ENCODE measurements at places on chromosomes 11 and 22.
A peak's percentile ranks its signal among the peaks of the same experiment; 100 is the strongest.

- peak; percentile 8 for DNase-seq
Observed at GRCh38 chr11:37282367-37282766, 684.3 kb upstream of the RAG2 start.

- DNase-seq: no peak
Observed at GRCh38 chr11:79290761-79291160, 150.1 kb downstream of the TENM4 start.

GRCh38 chr11:2375964-2376551 lies 1.1 kb upstream of the CD81 start:
- DNase-seq: no peak

DNA sequence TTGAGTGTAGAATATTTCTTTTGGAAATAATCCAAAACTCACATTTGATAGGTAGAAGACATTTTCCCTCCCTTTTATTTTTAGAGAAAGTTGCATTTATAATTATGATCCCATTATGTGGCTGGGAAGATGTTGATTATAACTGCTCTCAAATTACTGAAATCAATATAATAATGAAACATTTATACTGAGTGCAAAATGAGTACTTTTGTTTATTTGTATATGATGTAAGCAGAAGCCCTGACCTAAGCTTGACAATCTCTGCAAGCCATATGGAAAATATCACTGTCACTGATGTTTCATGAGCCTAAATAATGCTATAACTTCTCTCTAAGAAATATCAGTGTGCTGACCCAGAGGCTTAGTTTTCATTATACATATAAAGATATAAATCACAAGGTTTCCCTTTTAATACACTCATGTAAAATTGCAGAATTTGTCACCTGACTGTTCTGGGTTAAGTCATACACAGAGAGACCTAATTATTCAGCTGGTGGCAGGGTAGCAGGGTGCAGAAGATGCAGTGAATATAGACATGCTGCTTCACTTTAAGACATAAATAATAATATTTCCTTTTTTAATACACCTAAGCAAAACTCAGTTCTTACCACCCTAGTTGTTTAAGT lies 99.2 kb downstream of the BBOX1 start:
- no peak for DNase-seq

DNA sequence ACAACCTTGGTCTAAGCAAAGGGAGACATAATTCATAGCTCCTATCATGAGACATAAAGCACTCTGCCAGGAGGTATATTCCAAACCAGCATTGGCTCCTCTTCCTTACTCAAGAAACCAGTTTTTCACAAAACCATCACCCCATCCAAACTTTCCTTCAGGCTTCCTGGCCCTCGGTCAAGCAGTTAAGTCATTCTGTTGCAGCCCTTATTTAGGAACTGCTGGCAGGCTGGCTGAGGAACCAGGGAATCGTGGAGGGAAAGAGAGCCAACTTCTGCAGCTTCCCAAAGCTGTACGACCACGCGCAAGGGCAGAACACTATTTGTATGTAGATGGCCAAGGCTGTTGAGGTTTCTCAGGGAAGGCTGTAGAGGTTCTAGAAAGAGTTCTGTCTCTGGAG lies 680 bp downstream of the IFT46 start:
- DNase-seq: no peak

DNA sequence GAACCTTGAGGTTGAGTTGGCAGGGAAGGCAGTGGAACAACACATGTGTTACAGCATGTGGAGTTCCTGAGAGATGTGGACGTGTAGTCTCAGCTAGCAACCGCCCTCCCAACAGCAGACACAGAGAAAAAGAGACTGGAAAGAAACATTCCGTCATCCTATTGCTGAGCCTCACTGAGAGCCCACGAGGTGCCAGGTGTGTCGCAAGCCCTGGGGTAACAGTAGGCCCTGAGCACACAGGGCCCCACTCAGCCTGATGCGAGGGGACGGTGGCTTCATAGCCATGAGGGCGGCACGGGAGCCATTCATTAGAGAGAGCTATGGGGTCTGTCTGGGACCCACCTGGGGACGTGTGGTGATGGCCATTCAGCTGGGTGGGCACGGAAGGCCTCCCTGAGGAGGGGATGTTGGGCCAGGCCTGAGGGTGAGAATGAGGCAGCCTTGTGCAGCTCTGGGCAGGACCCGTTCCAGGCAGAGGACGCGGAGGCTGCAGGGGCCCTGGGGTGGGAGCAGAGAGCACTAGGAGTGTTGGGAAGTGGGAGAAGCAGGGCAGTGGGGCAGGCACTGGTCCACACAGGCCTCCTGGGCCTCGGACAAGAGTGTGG lies 26.2 kb downstream of the MPPED1 start:
- DNase-seq: no peak

- DNase-seq: no peak
Observed at GRCh38 chr11:14269692-14270573, 89.0 kb downstream of the RRAS2 start.

DNA sequence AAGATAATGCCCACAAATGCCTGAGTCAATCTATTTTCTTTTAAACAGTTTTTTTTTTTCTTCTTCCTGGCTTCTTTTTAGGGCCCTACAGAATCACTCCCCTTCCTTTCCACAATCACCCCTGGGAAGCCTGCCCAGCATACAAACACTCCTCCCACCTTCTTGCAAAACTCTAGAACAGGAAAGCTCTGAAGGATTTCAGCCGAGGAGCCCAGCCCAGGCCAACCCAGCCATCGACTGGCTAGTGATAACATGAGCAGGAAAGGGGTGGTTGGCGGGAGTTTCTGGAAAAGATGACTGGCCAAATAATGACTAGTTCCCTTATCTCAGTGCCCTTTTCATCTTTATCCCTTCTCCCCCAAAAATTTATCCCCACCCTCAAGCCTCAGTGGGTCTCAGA lies 68.2 kb downstream of the USP35 start:
- no peak for DNase-seq

DNA sequence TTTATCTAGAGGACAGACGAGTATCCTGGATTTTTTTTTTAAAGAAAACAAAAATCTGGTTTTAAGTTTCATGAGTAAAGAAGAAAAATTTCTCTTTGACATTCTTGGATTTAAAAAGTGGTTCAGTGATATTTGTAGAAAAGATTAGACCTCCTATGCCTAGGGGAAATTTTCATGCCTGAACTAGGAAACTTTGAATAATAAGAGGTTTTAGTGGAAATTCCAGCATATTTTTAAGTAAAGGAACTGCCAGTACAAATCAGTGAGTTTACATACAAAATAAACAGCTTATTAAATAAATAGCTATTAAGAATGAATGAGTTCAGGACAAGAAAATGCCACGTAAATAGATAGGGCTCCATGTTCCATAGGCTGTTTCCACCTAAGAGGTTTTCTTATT lies 17.5 kb downstream of the JAM3 start:
- no peak for DNase-seq

GRCh38 chr22:48880749-48881148 lies 946.9 kb downstream of the BRD1 start:
- DNase-seq: no peak

- DNase-seq: peak; percentile 77
Observed at GRCh38 chr11:65420979-65421793, 1.4 kb upstream of the NEAT1 start.

GRCh38 chr22:45164270-45165088 lies 754 bp downstream of the NUP50 start:
- DNase-seq: peak; percentile 39

DNA sequence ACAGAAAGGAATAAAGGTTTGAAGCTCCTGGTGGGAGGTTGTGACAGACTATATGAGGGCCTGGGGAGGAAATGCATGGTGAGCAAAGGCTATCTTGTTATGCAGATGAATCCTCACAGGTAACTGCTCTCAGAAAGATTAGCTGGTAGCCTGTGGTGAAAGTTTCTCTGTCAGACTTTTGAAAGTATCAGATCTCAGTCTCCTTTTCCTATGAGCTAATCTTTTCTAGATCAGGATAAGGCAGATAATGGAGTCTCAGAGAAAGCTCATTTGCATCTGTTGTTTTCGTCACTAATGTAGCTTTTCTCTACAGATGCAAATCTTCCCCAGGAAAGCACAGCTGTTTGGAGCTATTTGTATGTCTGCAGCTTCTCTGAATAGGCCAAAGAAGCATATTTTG lies 21.0 kb upstream of the OR6X1 start:
- DNase-seq: no peak

GRCh38 chr22:27489178-27489675 lies 312.3 kb downstream of the MN1 start:
- no peak for DNase-seq

GRCh38 chr11:65623852-65624616 lies 8.5 kb downstream of the PCNX3 start:
- DNase-seq: no peak

DNA sequence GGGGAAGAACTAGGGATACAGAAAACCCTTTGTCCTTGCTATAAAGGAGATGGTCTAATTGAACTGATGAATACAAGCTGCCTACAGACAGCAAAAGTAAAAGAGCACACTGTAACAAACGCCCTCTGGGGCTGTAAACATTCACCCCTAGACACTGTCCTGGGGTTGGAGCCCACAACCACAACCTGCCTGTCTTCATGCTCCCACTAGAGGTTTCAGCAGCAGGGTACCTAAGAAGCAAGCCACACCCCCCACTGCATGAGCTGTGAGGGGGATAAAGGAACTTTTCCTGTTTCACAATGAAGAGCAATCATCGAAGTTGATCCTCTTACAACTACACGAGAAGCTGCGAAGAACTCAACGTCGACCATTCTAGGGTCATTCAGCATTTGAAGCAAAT lies 90.5 kb upstream of the LUZP2 start:
- no peak for DNase-seq

DNA sequence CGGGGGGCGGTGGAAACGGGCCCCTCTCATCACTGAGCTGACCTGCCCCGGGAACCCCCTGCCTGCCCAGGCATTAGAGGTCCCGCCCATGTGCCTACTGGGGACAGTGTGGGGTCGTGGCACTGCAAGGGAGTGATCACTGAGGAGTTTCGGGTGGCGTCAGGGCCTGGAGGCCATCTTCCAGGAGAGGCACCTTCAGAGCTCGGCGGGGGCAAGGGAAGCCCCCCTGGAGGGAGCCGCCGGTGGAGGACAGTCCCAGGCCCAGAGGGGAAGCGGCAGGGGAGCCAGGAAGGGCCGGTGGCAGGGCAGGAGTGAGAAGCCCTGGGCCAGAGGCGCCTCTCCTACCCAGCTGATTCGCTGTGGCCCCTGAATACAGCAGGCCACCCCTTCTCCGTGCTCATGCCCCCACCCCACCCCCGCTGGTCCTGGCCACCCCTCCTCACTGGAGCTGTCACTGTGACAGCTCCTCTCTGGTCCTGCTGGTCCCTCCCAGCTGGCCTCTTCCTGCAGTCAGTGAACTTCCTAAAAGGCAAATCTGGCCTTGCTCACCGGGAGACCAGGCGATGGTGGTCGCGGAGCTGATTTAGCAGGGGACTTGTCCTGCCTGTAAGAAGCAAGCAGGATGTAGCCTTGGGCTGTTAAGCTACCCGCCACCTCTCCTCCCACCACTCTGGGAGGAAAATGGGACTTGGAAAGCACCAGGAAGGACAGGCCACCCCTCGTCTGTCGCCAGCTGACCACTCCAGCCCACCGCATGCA lies 2.0 kb upstream of the MAPK11 start:
- peak; percentile 51 for DNase-seq

- no peak for DNase-seq
Observed at GRCh38 chr11:100978939-100979338, 150.7 kb downstream of the PGR start.

DNA sequence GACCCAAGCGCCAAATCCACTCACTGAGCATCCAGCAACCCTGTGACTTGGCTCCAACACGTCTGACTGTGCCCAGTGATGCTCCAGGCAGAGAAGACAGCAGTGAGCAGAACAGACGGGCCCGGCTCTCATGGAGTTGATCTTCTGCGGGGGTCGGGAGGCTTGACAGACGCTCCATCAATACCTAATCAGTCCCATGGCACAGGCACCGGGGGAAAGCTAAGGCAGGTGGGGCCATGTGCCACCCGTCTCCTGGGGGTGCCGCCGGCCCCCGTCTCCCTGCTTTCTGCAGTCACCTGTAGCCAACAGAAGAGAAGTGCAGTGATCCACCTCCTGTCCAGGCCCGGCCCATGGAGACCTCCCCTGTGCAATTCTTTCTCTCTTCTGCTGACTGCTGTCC lies 47.5 kb downstream of the LINC01488 start:
- no peak for DNase-seq

GRCh38 chr11:112321501-112322172 lies 61.0 kb upstream of the PLET1 start:
- DNase-seq: peak; percentile 60

DNA sequence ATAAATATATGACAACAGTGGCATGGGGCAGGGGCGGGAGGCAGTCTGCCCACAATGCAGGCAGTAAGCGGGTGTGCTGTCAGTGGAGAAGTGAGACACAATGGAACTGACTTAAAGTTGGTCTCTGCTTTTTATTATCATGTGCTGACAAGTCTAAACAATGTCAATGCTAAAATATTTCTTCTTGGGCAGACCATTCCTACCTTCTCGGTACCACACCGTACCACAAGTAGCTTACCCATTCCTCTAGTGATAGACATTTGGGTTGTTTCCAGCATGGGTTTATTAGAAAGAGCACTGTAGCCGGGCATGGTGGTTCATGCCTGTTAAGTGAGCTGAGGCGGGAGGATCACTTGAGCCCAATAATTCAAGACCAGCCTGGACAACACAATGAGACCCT lies 2.6 kb upstream of the CHADL start:
- no peak for DNase-seq

DNA sequence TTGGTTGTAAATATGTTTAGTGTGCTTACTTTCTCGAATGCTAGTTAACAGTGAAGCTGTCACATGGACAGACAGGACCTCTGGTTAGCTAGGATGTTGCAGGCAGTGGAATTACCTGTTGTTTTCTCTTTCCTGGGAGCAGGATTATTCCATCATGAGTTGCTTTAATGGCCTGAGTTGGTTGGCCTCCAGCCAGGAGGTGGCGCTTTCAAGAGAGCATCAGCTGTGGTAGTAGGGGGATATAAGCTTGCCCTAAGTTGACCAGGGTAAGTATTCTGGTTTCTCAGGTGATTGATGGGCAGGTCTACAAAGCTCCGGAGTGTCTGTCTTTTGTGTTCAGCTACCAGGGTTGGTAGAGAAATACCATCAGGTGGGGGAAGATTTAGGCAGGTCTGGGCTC lies 43.5 kb downstream of the NELL1 start:
- DNase-seq: no peak

GRCh38 chr11:7056828-7057513 lies 31.8 kb upstream of the RBMXL2 start:
- no peak for DNase-seq

- DNase-seq: no peak
Observed at GRCh38 chr11:67126986-67127385, 7.9 kb downstream of the KDM2A start.

DNA sequence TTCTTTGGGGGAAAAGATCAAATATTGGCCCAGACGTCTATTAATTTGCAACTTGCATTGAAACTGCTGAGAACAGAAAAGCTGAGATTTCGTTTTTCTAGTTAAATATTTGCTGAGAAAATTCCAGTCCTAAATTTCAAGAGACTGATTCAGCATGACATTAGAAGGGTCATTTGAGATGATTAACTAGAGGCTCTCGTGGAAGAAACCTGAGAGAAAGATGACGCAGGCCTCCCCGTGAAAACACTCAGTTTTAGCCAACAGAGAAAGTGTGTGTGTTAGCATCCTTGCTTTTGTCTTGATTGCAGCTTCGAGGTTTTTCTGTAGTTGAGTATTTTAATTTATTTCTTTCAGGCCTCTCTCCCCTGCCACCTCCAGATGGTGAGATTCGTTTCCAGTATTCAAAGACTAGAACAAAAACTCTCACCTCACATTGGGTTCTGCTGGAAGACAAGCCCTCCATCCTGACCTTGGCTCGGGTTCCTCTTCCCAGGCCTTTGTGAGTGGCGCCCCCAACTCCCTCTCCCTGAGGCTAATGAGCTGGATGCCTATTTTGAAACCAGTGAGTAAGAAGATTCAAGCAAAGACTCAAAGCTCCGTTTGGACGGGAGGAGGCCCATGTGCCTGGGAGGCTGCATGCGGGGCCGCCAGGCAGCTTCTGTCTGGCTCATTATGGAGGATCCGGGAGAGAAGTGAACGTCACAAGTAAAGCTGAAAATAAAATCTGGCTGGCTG lies 52.4 kb downstream of the CELSR1 start:
- peak; percentile 71 for DNase-seq

Data from eye (tissue), 1 donor.